ENCODE measurements at places on chromosomes 13 and 19.

GRCh38 chr19:51377422-51377821 lies 5.0 kb upstream of the NKG7 start:
- DNase-seq = no peak

DNA sequence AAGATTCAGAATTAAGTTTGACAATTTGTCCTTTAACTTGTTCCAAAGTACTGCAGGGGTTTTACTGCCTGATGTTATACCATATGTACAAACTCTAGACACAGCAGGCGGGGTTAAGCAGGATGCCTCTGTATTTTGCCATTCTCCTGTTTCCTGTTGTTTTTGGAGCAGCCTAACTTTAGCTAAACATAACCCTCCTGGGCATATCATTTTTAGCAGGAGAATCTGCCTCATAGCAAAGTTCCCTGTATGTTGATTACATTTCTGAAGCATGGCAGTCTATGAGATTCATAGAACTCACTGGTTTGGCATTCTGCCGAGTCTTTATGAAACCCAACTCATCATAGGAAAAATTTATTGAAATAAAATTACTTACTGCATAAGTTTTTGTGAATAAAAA lies 5.2 kb downstream of the LHFPL6 start:
- no peak for DNase-seq

GRCh38 chr19:13797870-13798269 lies 2.6 kb downstream of the ZSWIM4 start:
- no peak for DNase-seq

- DNase-seq = no peak
Observed at GRCh38 chr13:28631801-28632200, 27.1 kb upstream of the POMP start.

- DNase-seq = no peak
Observed at GRCh38 chr13:103324641-103325040, 258.4 kb upstream of the SLC10A2 start.

DNA sequence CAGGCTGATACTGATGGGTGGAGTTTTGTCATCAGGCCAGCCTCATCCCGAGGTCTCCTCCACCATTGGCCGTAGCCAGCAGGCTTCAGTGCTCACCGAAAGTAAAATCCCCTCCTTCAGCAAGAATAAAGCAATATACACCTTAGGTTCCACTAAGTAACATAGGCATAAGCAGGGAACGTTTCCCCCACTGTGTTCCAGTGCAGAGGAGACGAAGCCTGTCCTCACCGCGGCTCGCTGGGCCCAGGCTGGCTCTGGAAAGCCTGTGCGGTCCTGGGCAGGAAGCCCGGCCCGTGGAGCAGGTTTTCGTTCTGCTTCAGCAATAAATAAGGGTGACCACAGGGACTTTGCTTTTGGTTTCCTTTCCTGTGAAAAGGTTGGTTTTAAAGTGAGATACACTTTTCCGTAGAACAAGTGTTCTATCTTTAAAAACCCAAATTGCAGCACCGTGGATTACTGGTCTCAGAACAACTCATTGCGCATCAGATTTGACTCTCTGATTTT lies 16.3 kb upstream of the TEX29 start:
- no peak for DNase-seq

DNA sequence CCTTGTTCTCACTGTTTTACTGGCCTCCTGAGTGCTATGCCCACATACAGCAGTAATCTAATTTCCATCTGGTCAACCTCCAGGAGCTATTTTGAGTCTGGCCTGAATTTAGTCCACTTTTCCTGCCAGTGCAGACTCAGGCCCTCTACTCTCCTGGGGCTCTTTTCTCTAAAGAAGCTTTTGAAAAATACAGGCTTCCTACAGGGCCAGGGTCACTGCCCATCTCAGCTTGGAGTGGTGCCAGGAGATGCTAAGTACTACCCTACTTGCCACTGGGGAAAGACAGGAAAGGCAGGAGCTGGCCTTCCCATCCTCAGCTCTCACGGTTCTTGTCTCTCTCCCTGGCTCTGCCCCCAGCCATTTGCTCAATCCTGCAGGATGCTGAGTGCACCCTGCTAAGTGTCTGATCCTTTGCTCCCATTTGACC lies 101.7 kb upstream of the SERP2 start:
- DNase-seq = no peak

GRCh38 chr19:32038021-32038920 lies 307.1 kb upstream of the ZNF507 start:
- no peak for DNase-seq

DNA sequence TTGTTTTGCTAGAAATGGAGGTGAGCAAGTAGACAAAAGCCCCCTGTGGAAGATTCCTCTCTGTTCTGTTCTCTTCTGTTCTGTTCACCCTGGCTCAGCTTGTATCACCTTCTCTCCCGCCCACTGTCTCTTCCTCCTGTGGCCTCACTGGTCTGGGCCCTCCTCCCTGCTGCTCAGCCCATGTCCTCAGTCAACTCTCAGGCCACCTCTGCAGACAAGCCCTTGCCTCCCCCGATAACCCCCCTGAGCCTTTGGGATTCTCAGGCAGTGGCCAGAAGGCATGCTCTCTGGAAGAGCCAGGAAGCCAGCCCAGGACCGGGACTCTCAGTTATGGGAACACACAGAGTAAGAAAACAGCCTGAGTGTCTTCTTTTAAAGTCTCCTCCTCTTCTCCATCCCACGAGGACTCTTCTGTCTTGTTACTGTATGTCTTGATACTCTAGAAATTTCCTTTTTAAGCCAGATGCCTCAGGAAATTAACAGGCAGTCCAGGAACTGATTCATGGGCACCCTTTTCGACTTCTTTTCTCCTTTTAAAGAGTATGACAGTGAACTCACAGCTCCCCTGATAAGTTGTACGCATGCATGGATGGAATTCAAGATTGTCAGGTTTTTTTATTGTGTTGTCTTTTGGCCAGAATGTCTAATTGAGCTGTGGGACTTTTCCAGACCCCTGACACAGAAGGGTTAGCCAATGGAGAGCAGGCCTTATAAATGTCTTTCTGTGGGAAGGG lies 33.7 kb downstream of the SHISA2 start:
- no peak for DNase-seq

DNA sequence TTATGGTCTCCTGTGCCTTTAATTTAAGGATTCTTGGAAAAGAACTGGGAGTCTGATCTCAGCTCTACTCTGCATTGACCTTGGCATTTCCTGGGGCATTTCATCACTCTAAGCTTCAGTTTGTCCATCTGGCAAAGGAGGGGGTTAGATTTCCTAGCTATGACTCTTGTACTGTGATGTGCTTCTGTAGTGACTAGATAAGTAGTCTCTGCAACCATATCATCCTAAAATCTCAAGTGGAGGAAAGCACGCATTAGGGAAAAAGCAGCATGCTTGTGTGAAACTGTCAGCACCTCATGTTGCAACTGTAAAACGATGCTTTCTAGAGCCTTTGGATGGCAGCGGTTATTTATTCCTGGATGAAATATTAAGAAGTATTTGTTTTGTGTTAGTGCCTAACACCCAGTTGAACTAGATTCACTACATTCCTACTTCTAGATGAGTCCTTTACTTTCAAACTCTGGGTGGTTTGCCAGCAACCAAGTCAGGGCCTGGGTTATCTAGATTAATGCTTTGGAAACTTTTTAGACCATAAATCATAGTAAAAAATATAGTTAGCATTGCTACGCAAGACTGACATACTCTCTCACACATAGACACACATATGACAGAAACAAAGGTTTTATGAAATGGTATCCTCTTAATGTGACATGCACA lies 6.8 kb downstream of the WDFY2 start:
- no peak for DNase-seq

DNA sequence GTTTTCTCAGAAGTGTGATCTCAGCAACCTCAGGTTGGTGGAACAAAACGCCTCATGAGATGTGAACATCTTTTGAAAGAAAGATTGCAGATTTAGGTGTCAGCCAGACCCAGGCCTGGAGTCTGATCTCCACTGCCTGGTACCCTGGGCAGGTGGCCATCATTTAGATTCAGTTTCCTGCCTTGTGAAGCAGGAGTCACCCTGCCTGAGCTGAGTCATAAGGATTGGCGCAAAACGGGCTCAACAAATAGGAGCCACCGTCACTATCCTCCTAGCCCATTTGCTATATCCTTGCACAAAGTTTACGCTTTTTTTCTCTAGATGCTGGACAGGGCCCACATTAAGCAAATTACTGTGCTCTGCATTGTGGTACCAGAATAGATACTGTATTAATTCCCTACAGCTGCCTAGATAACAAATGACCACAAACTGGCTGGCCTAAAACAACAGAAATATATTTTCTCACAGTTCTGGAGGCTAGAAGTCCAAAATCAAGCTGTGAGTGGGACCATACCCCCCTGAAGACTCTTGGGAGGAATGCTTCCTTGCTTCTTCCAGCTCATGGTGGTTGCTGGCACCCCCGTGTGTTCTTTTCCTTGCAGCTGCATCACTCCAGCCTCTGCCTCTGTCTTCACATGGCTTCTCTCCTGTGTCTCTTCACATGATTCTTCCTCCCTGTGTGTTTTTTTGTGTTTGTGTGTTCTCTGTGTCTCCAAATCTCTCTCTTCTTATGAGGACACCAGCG lies 38.2 kb downstream of the TNFSF11 start:
- no peak for DNase-seq

GRCh38 chr13:80865329-80865728 lies 524.4 kb upstream of the SPRY2 start:
- no peak for DNase-seq

GRCh38 chr13:34410678-34411077 lies 531.4 kb upstream of the NBEA start:
- DNase-seq = no peak

All from stimulated activated CD4-positive, alpha-beta T cell treated with anti-CD3 and anti-CD28 coated beads, TNF-alpha, amount 100 ng/mL, for 48 hours (primary cell).